Activated naive CD8-positive, alpha-beta T cell treated with anti-CD3 and anti-CD28 coated beads, Interleukin-2, amount 50 U/mL, for 24 hours (primary cell): ENCODE measurements at places on chromosomes 2 and 18.

DNA sequence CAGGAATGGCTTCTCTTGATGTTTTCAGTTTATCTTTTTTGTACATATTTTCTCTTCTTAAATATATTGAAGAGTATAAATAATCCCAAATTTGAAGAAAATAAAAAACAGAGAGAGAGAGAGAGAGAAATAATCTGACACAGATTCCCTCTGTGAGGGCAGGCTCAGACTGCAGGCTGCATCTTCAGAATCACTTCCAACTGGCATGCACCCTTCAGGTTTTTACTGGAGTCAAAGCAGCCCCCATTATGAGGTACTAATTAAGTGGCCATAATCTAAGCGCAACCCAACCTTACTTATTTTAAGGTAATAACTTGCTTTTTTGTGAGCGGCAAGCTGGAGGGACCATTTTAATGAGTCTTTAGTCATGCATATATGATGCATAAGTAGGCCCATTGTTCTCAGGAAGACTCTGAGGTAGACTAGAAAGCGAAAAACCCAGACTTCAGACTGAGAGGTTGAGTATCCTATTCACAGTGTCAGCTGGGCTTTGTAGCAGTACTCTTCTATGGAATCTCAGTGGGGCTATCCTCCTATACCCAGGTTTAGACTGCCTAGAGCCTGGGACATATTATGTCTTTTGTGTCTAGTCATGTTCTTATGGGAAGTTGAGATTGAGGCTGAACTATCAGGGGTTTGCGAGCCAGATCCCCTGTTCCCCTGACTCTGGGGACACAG, 167.4 kb downstream of the SP3 start:
- H3K4me1 ChIP-seq, result no peaks in the 10 kb centered on the region
- DNase-seq, result no peak

- H3K27me3 ChIP-seq, result peaks cover 1% of the 10 kb centered on the region
- H3K27ac ChIP-seq, result no peak overlapping the region
- peaks cover under 1% of the 10 kb centered on the region for H3K36me3 ChIP-seq
- no peak for DNase-seq
Measured at GRCh38 chr2:98050070-98050469, 36.9 kb upstream of the VWA3B start.

DNA sequence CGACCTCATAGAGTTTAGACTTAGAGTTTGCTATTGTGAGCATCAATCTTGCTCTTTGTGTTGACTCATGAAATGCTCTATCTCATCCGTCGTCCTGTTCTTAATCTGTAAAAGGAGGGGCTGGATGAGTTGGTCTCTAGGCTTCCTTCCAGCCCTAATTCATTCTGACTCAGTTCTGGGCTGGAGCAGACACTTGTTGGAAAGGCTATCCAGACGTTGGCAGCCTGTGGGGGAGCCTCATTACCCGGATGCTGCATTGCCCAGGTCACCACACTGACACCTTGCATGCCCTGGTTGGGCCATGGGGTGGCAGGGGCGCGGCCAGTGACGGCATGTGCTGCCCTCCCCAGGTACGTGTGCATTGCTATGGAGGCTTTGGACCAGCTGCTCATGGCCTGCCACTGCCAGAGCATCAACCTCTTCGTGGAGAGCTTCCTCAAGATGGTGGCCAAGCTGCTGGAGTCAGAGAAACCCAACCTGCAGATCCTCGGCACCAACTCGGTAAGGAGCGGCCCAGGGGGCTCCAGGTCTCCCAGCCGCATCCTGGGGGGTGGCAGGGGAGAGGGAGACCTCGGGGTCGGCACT, 61.5 kb downstream of the EFR3B start:
- H3K4me3 ChIP-seq, result no peak overlapping the region
- peaks cover 23% of the 10 kb centered on the region for H3K4me1 ChIP-seq
- H3K36me3 ChIP-seq, result no peaks in the 10 kb centered on the region
- H3K27ac ChIP-seq, result no peak overlapping the region

DNA sequence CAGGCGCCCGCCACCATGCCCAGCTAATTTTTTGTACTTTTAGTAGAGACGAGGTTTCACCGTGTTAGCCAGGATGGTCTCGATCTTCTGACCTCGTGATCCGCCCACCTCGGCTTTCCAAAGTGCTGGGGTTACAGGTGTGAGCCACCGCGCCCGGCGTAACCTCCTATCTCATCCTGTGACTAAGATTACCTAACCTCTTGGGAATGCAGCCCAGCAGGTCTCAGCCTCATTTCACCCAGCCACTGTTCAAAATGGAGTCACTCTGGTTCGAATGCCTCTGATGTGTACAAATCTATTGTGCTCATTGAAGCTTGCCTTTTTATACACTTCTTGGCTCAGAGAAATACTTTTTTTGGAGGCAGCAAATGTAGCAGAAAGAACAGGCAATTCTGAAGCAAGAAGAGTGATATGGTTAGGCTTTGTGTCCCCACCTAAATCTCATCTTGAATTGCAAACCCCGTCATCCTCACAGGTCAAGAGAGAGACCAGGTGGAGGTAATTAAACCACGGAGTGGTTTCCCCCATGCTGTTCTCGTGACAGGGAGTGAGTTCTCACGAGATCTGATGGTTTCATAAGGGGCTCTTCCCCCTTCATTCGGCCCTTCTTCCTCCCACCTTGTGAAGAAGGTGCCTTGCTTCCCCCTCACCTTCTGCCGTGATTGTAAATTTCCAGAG, 60.6 kb downstream of the SLC4A3 start:
- no peak overlapping the region for H3K27ac ChIP-seq
- H3K27me3 ChIP-seq, result peaks cover 14% of the 10 kb centered on the region
- no peak overlapping the region for H3K4me3 ChIP-seq
- H3K4me1 ChIP-seq, result peaks cover 13% of the 10 kb centered on the region
- no peaks in the 10 kb centered on the region for H3K36me3 ChIP-seq
